T-helper 9 cell (primary cell): ENCODE measurements at places on chromosomes 1 and 21.

- DNase-seq, result peak; percentile 42
Measured at GRCh38 chr1:119675349-119676345, 27.6 kb upstream of the ZNF697 start.

DNA sequence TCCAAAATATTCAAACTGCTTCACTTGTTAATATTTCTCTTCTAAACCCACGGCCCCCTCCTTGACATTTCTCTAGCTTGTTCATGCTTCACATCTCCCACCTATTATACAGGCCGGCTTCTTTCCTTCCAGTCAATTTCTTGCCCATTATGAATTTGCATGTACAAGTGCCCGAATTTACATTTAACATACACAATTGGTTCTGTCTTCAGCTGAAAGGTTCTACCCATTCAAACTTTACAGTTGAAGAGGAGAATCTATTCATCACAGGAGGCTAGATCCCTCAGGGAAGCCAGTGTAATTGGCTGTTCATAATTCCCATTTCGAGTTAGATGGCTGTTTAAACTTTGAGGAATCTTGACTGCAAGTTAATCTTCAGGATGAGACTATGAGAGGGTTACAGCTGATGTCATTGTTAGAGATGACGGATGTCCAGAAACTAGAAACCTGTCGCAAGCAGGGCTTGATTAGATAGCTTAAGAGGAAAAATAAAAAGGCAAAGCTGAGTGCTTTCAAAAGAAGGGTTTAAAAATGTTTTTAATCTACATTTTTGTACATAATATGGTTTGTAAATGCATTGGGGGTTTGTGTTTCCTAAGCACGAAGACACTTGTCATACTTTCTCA, 157.0 kb downstream of the ADSS2 start:
- no peak for DNase-seq

- no peak for DNase-seq
Measured at GRCh38 chr1:17122521-17123164, 3.4 kb upstream of the PADI2 start.

DNA sequence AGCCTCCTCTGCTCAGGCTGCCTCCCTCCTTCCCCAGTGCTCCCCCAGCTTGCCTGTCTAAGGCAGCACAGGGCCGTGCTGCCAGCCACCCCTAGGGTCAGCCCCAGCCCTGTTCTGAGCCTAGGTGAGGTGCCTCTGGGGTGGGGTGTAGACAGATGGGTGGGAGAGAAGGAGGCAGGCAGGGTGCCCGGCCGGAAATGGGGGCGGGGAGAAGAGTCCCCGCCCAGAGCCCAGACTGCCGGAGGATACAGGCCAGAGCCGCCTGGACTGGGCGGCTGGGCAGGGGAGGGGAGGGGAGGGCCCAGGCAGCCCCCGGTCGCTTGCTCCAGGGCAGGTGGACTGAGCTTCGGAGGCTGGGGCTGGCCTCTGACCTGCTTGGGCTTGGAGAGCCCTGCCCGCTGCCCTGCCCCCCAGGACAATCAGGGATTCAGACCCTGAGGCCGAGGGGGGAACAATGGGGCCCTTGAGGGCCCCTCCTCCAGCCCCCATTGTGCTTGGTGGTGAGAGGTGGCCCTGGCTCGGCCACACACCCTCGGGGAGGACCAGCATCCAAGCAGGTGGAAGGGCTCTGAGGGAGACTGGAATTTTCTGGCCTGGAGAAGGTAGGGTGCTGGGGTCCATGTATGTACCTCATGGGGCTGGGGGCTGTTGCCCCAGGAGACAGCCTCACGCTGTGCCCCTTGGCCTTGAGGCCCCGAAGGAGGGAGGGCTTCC, at the start of gene GJC2:
Gene GJC2, plus strand, starts transcription at position 525 of the 714 bp plus-strand sequence. CDS start 7,829 bp downstream, outside the sequence.
- DNase-seq, result no peak

DNA sequence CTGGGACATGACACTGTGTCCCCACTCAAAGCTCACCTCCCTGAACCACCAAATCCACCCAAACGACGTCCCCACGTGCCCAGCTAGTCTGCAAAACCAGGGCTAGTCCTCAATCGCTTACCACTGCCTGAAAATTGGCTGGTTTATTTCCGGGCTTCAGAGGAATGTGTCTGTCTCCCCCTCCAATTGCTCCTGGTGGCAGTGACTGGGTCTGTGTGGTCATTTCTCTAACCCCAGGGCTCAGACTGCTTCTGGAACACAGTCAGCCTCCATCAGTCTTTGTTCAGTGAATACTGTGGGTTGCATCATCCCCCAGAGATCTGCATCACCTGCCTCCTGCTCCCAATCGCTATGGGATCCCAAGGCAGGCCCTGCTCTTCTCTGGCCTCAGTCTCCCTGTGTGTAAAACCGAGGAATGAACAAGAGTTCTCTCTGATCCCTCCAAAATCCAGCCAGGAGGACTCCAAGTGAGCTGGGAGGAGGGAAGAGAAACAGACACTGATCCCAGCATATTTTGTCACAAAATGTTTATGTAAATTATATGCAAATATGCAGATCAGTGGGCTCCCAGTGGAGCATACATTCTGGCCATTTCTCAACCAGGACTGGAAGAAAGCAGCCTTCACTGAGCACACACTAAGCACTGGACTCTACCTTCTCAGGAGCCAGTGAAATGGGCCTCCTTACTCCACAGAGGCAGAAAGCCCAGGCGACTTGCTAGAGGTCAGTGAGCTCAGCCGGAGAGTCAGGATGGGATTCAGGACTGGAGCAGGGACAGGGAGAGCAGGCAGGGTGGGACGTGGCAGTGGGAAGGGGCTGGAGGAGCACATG, 20.9 kb downstream of the SDC3 start:
- no peak for DNase-seq

DNA sequence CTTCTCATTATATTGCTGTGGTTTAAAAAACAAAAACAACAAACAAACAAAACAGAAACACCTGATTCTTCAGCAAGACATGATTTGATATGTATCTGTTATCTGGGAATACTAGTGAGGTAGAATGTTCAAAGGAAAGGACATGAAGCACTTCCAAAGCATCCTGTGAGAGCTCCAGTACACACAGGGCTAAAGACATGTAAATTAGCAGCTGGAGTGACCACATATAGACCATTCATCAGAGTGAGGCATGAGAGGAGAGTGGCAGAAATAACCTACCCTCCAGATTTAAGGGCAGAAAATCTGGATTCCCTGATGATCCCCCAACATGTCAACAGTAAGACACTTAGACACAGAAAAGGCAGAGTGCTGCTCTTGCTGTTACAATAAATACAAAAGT, 260.5 kb upstream of the CHRM3 start:
- no peak for DNase-seq

- DNase-seq, result no peak
Measured at GRCh38 chr1:26791626-26792025, 3.9 kb downstream of the PIGV start.

DNA sequence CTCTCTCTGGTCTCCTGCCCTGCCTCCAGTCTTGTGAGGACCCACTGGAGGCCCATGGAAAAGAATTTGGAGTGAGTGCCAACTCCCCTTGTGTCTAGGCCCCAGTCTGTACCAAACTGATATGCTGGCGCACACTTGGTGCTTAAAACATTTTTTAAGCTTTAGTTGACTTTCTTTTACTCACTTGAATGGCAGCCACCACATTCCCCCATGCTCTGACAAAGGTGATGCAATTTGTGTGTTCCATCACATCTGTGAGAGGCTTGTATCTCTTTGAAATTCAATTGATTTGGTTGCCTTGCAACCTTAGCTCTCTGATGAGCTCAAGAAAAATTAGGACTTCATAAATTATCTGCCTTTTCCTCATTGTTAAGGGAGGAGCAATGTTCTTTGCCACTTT, 30.5 kb upstream of the WDTC1 start:
- DNase-seq, result no peak

DNA sequence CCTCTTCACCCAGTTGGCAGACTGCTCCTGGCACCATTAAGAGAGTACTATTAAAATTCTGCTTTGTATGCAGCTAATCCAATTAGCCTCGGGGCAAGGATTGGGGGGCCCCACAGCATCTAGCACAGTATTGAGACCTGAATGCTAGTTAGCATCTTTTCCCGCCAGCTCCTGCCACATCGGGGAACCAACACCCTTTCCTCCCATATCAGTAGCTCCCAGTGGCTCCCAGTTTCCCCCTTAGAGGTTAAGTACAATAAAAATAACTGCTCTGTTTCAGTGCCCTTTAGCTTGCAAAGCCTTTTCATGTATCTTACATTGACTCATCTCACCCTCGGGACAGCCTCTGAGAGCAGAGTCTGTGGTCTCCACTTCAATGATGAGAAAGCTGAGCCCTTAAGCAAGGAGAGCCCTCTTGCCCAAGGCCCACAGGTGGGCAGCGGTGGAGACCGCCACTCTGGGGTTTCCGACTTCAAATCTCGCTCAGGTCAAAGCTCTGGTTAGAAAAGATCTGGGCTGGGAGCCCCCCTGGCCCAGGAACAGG, 4.2 kb upstream of the PMVK start:
- no peak for DNase-seq

DNA sequence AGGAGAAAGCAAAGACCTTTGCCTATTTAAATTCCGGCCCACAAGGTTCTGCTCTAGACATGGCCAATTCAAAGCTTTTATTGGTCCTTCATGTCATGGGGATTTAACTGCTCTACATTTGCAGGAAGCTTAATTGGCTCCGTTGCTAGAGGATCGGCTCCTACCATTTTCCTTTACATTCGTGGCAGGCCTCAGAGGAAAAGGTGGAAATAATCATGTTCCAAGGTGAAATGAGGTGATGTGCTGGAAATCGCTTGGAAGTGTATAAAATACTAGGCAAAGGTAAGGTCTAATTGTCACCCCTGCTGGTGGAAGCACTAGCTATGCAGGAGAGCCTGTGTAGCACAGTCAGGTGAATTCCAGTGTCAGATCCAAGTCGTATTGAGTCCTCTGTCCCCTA, 55.5 kb downstream of the ATP1A1 start:
- DNase-seq, result no peak

- no peak for DNase-seq
Measured at GRCh38 chr21:45977396-45977795, 4.2 kb upstream of the COL6A1 start.

DNA sequence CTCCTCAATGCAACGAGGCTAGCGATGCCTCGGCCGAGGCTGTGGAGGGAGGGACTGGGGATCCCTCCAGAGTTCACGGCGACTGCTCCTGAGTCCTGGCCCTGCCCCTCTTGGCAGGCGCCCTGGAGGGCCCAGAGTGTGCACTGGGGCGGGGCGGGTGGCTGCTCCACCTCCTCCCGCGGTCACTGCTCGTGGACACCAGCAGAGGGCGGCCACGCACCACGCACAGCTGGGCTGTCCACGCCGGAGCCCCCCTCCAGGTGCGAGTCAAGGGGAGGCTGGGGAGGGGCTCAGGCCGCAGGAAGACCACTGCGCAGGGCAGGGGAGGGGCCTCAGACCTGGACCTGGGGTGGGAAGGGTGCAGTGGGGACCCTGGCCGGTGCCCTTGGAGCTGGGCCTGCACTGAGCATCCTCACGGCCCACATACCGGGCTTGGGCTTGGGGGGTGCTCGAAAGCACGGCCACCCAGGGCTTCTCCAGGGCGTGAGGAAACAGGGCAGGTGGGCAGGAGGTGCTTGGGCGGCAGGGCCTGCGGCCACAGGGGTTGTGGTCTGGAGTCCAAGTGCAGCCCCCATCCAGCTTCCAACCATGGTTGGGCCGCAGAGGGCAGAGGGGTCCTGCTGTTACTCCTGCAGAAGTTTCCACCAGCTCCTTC, 20.6 kb upstream of the TTC34 start:
- peak; percentile 23 for DNase-seq

GRCh38 chr1:24688621-24689195, 45.6 kb downstream of the SRRM1 start:
- peak; percentile 39 for DNase-seq

- DNase-seq, result no peak
Measured at GRCh38 chr1:66758241-66758755, 6.0 kb downstream of the DYNLT5 start.

GRCh38 chr1:3918966-3919611, 19.0 kb upstream of the C1orf174 start:
- no peak for DNase-seq

DNA sequence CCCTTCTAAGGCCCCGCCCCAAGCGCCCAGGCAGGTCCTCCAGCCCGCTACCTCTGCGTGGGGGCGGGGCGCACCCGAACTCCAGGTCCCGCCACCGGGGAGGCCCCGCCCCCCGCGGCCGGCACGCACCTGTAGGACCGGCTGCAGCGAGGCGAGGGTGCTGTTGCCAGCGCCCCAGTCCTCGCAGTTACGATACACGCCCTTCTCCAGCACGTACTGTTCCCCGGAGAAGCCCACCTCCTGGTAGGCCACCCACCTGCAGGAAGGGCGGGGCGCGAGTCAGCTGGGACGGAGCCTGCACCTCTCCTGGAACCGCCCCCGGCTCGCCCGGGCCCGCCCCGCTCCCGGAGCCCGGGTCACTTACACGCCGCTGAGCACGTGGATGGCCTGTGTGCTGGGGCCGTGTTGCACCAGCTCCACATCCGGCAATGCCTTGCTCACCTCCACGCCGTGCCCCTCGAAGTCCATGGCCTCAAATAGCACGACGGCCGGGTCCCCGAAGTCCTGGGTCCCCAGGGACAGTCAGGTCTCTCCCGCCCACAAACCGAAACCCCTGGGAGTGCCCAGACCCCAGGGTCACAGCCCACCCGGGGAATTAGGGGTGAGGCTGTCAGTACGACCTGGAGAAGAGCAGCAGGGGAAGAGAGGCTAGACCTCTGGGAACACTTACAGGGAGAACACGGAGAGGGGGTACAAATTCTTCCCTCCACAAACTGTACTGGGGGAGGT, 17.3 kb downstream of the CRYBG2 start:
- peak; percentile 90 for DNase-seq

GRCh38 chr21:16536140-16536539, 806.4 kb downstream of the USP25 start:
- DNase-seq, result no peak

DNA sequence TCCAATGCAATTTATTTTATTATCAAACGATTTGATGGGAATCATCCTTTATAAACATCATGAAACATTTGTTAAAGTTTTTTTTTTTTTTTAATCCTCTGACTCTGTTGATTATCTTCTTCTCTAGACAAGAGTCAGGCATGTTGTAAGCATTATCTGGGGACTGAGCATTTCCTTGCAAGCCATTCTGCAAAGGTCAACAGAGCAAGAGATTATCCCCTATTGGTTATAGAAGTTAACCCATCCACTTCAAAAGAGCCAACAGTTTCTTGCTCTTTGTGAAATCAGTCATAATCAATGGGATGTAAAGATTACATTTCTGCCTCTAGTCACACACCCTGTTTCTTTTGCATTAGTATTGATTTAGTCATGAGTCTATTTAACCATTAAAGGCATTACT, 368.8 kb upstream of the ADGRL4 start:
- no peak for DNase-seq

DNA sequence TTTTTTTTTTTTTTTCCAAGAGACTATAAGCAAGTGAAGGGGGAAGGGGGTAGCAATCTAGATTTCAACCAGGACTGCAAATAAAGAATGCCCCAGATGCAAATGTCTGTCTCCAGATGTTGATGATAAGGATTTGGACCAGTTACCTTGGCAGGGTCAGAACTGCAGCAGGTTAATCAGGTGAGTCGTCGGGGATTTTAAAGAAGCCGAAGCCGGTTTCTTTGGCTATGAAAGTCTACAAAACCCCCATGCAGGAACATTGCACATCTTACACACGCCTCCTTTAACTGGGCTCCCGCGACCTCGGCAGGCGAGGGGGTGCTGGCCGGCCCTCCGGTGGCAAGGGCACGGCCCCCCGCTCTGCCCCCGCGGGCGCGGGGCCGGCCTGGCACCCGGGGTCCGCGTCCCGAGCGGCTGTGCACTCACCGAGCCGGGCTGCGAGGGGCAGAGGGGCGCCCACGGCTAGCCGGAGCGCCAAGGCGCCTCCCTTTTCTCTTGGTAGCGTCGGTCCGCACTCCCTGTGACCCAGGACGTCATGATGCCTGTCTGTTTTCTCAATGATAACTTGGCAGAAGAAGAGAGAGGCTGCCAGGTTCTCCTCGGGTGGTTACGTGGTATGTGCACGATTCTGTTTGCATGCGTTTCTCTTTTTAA, 366.3 kb upstream of the ESRRG start:
- DNase-seq, result no peak

- no peak for DNase-seq
Measured at GRCh38 chr1:31576201-31576669, at the start of gene TINAGL1. TSS of gene TINAGL1 (plus strand) at chr1:31576515. CDS start at chr1:31577149, 634 bp downstream.
